Right cardiac atrium (tissue), 5 donors: ENCODE measurements at places on chromosomes 5 and 9.

- no peak for DNase-seq
These were observed 21.0 kb downstream of the TIMD4 start for GRCh38 chr5:156942064-156942463.

DNA sequence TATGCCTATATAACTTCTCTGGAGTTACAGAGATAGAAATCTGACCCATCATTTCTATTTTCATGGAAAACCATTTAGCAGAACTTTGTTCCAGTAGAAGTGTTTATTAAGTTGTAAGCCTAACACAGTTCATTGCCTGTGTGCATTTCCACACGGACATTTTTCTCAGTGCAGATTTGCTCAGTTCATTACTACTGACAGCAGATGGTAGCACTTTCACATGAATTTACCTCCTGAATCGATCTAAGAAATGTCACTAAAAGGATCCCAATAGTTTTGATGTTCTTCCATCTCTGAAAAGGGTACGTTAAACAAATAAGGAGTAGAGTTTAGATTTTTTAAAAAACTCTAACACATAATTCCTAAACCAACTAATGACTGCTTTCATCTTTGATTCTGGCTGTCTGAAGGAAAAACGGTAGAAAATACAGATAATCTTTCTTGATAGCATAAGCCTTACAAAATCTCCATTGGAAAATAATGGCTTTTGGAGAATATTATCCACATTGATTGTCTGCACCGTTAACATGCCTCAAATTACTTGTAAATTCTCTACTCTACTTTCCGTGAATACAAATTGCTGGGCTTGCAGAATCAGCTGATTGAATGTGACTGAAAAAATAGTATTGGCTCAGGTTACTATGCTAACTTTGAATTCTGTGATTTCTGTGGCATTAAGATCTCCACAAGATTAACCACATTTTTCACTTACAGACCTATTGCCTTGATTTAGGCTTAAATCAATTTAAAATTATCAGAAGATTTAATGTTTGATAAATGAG lies 33.1 kb downstream of the RPS23 start:
- DNase-seq = no peak

GRCh38 chr5:6766604-6767093 lies 53.4 kb downstream of the TENT4A start:
- peak; percentile 82 for DNase-seq

DNA sequence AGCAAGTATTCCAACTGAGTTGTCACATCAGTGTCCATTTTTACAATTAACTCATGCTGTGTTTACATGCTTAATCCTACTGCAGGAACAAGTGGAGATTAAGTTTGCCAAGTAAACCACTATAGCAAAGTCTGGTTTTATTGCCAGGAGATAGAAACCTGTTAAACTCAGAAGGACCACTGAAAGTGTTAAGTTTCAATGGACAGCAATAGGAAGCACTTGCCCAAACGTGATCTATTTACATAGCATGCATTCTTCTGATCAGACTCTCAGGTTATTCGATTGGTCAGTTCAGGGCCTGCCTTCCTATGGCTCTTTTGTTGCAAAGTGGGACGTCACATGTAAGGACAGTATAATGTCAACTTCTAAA lies 28.0 kb upstream of the IFNK start:
- no peak for DNase-seq

- DNase-seq = peak; percentile 51
These were observed 320.3 kb downstream of the ACTL7B start for GRCh38 chr9:108535526-108535925.

GRCh38 chr9:105141146-105141975 lies 103.1 kb upstream of the SLC44A1 start:
- DNase-seq = no peak

- DNase-seq = no peak
These were observed 128.3 kb downstream of the DPYSL3 start for GRCh38 chr5:147381555-147381954.

DNA sequence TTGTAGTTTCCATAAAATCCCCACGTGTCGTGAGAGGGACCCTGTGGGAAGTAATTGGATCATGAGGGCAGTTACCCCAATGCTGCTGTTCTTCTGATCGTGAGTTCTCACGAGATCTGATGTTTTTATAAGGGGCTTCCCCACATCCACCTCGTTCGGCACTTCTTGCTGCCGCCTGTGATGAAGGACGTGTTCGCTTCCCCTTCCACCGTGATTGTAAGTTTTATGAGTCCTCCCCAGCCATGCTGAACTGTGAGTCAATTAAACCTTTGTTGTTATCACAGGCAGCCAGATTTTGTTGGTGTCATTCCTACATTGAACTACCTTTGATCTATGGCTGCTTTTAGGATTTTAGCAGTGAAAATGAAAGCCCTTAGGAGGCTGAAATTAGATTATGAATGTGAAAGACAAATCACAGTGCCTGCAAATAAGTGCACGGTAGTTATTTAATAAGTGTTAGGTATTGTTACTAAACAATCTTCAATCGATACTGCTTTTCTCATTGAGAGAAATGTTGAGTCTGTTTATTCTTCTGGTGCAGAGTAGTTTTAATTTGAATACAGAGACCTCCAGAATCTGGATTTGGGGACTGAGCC lies 68.0 kb upstream of the C6 start:
- no peak for DNase-seq

DNA sequence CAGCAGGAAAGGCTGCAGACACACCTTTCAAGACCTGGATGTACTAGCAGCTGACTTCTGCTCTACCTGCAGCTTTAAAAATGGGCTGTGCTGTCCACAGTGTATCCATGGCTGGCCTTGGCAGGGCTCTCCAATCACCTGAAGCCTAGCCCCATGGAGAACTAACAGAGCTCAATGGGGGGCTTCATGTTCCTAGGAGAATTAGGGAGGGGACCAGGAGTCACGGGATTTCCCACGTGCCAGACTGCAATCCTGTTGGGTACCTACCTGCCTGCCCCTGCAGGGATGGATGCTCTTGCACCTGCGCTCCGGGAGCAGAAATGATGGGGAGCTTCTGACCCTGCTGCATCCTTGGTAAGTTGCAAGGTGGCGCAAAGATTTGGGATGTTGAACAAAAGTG lies 462.1 kb downstream of the ICE1 start:
- DNase-seq = no peak

- no peak for DNase-seq
These were observed 40.5 kb upstream of the CDH18 start for GRCh38 chr5:20028506-20028905.

DNA sequence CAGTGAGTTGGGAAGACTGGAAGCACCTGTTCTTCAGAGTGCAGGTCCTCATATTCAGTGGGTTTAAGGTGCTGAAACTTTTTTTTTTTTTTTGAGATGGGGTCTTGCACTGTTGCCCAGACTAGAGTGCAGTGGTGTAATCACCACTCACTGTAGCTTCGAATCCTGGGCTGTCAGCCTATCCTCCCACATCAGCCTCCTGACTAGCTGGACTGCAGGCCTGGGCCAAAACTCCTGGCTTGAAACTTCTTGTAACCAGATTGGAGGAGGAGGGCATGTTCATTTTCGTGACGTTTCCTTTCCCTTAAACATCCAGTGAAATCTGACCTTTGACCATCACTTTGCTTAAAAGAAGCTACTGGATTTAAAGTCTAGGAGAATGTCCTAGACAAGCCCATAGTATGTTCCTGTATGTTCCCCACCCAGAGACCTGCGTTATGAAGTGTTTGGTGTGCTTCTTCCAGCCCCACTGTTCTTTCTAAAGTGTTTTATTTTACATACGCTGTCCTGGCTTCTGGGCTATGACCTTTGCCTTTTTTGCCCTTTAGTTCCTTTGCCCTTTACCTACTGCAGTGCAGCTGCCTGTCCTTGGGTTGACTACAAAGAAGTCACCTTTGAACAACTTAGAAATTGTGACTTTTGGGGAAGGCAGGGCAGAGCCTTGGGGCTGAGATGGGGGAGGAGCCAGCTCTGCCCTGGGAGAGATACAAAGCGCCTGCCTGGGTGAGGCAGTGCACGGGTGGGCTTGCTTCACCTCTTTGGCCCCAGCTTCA lies 18.4 kb downstream of the TENT4A start:
- no peak for DNase-seq

GRCh38 chr5:39274398-39275085 lies 55.2 kb upstream of the FYB1 start:
- DNase-seq = no peak

DNA sequence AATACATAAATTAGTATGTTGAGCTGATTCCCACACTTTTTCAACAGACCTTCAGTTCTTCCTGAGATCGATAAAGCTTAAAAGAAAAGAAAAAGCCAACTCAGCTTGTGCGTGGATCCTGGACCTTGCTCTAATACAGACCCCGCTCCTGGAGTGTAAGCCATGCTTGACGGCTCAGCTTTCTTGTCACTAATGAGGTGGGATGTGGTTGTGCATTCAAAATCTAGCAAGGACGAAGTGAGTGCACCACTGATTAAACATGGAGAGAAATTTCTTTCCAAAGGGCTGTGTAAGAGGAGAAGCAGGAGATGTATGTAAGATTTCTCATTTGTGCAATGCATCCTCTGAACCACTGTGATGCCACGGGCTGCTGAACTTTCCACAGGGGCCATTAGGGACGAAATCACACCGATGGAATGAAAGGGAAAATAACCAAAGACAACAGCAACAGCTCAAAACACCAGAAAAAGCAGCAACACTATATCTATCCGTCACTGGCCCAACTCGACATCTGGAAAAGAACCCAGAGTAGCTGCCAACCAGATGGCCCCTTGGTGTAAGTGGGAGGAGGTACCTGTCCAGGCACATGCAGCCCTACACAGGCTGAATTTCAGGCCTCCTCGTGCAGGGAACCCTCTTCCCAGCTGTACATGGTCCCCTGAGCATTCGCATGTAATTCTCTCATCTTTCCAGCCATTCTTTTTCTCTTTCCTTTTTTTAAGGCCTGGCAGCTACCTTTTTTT lies 178.9 kb downstream of the SREK1 start:
- no peak for DNase-seq
